Effector CD4-positive, alpha-beta T cell (primary cell): ENCODE measurements at places on chromosomes 3 and 15.
A peak's percentile ranks its signal among the peaks of the same experiment; 100 is the strongest.

- DNase-seq: no peak
These were observed 115.5 kb downstream of the SLC25A26 start for GRCh38 chr3:66336333-66336766.

GRCh38 chr3:150906461-150906860 is 1.2 kb upstream of the MINDY4B start:
- no peak for DNase-seq

GRCh38 chr3:170355738-170356595 is 1.5 kb upstream of the SKIL start:
- DNase-seq: peak; percentile 5

- DNase-seq: no peak
These were observed 4.6 kb downstream of the SNRK start for GRCh38 chr3:43290956-43291355.

- DNase-seq: no peak
These were observed 347.1 kb upstream of the NR2E3 start for GRCh38 chr15:71463156-71463665.

- peak; percentile 80 for DNase-seq
These were observed 7.3 kb upstream of the NRROS start for GRCh38 chr3:196632046-196632751.

DNA sequence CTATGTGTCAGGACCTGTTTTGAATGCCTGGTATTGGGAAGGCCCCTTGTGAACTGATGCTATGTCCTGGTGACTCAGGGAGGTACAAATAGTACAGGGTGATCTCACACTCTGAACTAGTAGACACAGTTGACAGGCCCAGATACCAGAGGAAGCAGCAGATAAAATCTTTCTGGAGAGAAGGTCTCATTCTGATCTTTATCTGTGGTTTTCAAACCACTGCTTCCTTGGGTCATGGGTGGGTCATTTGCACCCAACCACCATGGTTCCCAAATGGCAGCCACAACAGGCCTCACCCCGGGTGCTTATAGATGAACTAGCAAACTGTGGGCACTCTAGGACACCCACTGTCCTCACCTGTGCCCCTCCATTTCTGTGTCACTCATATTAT is 43.4 kb downstream of the PXYLP1 start:
- DNase-seq: no peak

DNA sequence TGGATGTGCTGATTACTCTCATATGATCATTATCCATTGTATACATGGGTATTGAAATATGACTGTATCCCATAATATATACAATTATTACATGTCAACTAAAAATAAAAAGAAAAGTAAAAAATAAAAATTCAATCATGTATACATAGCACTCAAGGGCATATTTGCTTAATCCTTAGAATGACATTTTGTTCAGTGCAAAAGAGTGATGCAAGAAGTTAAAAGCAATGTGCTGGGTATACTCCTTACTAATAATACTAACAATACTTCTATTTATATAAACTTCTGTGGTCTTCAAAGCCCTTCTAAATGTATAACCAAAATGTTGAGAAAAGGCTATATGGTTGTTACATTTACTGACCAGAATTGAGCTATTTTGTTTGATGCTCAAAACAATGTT is 23.2 kb upstream of the TM4SF1 start:
- no peak for DNase-seq

- no peak for DNase-seq
These were observed 9.7 kb upstream of the ACSBG1 start for GRCh38 chr15:78244101-78244500.

GRCh38 chr3:176964661-176965060 is 232.6 kb downstream of the TBL1XR1 start:
- no peak for DNase-seq

DNA sequence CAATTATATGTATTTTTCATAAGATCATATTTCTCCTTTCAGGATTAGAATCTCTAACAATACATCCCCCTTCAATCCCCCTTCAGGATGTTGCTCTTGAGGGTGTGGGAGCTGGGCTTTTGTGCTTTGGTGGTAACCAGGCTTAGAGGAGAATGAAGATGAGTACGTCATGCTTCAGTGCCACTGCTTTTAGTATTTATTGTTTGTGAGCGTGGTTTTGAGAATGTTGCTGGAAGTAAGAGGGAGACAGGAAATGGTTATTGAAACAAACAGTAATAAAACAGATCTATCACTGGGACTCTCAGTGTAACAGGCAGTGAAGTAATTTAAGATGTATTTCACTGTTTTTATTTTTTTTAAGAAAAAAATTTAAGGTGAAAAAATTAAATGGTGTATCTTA is 35.3 kb downstream of the GBE1 start:
- DNase-seq: no peak
